ENCODE measurements at places on chromosomes 11 and 22.

GRCh38 chr11:34827228-34827627 lies 89.0 kb downstream of the APIP start:
- DNase-seq: no peak

GRCh38 chr11:121540627-121541026 lies 87.9 kb upstream of the SORL1-AS1 start:
- DNase-seq: no peak

DNA sequence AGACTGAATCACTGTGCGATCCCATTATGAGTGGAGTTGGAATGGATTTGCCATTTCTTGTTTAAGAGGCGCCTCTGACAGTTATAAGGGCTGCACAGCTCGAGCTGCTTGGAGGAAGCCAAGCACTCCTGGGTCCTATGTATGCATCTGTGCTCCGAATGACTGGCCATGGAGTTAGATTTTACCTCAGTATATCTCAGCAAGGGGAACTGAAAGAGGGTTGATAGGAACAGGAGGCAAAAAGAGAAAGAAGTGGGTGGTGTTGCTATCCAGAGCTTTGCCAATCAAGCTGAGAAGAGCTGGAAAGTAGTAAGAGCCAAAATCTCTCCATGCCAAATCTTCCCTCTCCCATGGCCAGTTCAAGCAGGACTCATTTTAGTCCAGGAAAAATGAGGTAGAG lies 632.0 kb upstream of the KIRREL3 start:
- DNase-seq: no peak

DNA sequence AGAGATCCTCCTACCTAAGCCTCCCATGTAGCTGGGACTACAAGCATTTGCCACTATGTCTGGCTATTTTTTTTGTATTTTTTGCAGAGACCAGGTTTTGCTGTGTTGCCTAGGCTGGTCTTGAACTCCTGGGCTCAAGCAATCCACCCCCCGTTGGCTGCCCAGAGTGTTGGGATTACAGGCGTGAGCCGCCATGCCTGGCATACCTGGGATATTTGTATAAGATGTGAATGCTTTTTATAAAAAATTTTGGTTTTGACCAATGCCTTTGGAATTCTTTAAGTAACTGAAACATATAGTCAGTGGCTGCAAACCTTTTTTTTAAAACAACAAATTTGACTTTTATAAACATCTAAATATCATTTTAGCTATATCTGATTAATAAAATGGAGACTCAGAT lies 42.4 kb downstream of the ADAMTS8 start:
- DNase-seq: no peak

DNA sequence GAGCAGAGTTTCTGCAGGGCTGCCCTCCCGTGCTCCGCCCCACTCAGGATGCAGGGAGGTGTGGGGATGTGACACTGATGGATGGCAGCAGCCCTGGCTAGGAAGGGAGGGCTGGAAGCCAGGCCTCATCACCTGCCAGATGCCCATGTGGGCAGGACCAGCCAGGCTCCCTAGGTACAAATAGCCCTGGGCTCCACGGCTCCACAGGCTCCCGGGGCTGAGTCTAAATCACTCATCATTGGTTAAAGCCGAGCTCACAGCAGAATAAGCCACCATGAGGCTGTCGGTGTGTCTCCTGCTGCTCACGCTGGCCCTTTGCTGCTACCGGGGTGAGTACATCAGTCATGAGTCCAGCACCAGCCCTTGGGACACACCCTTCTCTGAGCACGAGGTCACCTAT lies at the start of gene SCGB1D1:
TSS of gene SCGB1D1 (plus strand) at position 206 of the 400 bp plus-strand sequence. CDS start at position 275, 69 bp downstream.
- no peak for DNase-seq

DNA sequence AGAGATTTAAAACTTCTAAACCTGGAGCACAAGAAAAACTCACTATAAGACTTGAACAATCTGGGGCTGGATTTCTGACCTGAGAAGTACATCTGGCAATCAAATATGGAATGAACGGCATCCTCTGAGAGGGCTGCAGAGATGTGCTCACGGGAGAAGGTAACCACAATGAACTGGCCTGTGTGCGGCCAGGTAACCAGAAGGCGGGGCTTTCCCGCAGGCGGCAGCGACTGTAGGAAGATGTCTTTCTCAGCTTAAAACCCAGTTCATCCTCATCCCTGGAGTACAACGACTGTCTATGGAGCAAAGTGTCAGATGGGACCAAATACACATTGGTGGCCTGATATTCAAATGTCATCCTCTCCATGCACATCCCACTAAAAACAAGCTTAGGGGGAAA lies 24.5 kb downstream of the MICAL3 start:
- DNase-seq: no peak

GRCh38 chr11:77086521-77087472 lies 15.8 kb upstream of the OMP start:
- no peak for DNase-seq

- DNase-seq: no peak
Measured at GRCh38 chr11:65501472-65502273, 2.8 kb downstream of the MALAT1 start.

DNA sequence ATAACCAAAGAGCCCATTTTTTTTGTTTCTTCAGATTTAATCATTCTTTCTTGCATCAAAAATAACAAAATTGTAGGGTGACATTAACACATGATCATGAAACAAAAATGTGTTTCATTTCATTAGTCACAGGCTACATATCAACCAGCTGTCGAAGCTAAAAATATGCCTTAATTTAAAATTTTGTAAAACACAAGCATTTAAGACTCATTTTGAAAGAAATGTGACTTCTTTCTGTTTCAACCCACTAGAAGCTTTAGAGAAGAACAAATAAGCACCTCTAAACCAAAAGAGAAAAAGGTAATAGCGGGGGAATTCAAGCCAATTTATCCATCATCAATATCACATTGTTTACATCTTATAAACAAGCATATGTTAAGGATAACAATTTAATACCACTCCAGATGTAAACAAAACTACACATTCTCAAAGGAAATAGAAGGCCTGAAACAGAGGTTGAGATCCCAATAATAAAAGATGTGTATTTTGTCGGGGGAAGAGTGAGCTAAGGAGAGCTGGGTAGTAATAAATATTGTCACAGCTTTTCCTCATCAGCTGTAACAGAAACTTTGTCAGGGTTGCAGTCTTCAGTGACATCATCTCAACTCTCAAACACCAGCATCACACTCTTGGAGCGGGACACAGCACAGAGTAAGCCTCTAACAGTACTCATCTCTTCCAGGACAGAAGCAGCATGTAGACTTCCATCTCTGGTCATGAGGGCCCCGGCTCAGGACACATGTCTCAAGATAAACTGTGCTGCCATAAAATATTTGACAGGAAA lies 42.0 kb downstream of the ALG9 start:
- no peak for DNase-seq

- no peak for DNase-seq
Measured at GRCh38 chr22:37618072-37618656, 9.5 kb downstream of the GGA1 start.

DNA sequence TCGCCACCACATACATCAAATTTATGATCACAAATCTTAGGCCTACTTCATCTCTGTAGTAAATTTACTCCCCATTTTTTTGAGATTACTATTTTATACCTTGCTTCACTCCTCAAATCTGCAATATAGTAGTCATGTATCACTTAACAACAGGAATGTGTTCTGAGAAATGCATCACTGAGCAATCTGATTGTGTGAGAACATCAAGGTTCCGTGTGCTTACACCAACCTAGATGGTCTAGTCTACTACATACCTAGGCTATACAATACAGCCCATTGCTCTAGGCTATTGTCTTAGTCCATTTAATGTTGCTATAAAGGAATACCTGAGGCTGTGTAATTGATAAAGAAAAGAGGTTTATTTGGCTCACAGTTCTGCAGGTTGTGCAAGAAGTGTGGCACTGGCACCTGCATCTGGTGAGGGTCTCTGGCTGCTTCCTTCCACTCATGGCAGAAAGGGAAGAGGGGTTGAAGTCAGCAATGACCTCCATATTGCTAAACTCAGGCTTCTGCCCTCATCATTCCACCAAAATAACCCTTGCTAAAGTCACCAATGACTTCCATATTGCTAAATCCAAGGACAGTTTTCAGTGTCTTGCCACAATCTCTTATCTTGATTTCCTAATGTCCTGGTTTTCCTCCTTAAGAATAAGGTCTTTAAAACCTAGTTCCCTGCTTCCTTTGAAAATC lies 140.3 kb downstream of the RBFOX2 start:
- no peak for DNase-seq

DNA sequence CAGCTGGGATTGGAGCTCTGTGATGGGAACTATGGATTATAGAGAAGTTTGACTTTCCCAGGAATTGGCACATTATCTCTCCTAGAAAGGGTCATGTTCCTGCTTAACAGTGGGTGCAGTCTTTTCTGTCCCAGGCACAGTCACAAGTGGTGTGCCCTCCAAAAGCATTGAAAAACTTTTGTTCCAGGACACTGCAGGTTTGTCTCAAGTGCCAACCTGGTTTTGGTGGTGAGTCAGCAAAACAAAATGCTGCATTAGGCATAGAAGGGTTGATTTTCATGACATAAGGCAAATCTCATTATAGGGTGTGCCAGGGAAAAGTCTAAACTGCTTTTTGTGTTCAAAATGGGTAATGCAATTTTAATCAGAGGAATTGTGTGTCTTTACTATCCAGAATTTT lies 4.9 kb downstream of the HTATIP2 start:
- no peak for DNase-seq

- DNase-seq: peak; percentile 7
Measured at GRCh38 chr11:128294671-128295050, 292.7 kb downstream of the ETS1 start.

GRCh38 chr11:113506893-113507292 lies 31.7 kb upstream of the DRD2 start:
- no peak for DNase-seq

- no peak for DNase-seq
Measured at GRCh38 chr11:117716521-117717440, 80.2 kb downstream of the DSCAML1 start.
